ENCODE measurements at places on chromosomes 12 and 14.

- no peak for DNase-seq
Observed at GRCh38 chr14:88952901-88953300, 128.4 kb downstream of the TTC8 start.

DNA sequence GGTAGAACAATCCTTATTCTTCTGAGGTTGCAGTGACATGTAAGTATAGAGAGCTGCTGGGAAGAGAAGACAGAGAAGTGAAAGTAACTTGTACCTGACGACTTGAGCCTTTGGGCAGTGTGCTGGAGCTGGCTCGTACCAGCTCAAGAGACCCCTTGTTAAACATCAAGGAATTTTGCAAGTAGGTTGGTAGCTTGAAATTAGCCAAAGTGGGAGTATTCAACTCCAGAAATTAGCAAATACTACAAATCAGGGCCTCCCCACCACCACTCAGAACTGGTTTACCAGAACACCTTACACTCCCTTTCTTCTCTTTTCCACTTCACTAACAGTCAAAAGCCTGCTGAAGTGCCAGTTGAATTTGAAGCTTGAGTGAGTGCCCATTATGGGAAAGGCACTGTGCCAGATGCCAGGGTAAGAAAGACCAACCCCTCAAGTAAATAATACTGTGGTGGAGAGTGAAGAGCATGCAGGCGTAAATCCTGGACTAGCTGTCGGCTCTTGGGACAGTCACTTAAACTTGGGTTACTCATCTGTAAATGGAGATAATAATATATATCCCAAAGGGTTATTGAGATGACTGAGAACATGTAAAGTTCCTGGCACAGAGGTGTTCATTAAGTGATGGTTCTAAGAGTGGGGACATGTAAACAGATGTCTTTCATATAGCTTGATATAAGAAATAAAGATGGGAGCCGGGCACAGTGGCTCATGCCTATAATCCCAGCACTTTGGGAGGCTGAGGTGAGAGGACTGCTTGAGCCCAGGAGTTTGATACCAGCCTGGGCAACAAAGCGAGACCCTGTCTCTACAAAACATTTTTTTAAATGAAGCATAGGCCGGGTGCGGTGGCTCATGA is 27.0 kb upstream of the EID3 start:
- no peak for DNase-seq

DNA sequence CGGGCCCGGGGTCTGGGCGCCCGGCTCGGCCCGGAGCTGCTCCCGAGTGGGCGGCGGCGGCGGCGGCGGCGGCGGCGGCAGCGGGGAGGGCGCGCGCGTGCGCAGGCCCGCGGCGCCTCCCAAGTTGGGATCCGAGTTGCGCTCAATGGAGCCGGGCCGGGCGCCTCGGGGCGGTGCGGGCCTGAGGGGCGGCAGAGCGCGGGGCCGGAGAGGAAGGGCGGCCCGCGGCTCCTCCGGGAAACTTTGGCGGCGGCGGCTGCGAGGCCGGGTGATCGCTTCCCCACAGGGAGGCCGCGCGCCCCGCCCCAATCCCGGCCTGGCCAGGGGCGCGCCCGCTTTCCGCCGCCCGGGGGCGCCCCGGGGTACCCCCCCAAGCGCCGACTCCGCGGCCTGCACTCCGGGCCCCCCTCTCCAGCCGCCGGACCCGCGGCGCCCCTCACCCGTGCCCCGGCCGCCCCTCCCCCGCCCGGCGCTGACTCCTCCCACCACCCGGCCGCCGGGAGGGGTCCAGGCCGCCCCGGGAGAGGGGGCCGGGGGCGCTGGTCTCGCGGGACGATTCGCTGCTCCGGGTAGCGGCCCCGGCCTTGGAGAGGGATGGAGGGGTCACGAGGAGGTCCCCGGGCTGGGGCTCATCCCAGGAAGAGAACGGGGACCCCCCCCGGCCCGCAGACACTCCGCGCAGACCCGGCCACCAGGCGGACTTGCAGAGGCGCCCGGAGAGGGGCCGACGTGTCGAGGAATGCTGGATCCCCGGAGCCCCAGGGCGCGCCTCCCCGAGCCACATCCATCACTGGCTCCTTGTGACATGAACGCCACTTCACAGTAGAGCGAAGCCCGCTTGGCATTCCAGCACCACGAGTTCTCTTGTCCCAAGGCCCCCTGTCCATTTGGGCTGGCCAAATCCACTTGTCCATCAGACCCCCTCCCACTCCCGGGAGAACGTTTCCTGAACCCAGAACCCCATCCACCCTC is at the start of gene RILPL1:
Gene RILPL1 (minus strand): TSS at position 48 of the 972 bp plus-strand sequence. CDS start 237 bp downstream, outside the sequence.
- DNase-seq: no peak

- no peak for DNase-seq
Observed at GRCh38 chr12:78530100-78530765, 334.3 kb upstream of the SYT1 start.

- DNase-seq: no peak
Observed at GRCh38 chr14:33675415-33676130, 275.3 kb downstream of the EGLN3 start.

- DNase-seq: no peak
Observed at GRCh38 chr14:91228112-91229004, 16.1 kb downstream of the GPR68 start.

DNA sequence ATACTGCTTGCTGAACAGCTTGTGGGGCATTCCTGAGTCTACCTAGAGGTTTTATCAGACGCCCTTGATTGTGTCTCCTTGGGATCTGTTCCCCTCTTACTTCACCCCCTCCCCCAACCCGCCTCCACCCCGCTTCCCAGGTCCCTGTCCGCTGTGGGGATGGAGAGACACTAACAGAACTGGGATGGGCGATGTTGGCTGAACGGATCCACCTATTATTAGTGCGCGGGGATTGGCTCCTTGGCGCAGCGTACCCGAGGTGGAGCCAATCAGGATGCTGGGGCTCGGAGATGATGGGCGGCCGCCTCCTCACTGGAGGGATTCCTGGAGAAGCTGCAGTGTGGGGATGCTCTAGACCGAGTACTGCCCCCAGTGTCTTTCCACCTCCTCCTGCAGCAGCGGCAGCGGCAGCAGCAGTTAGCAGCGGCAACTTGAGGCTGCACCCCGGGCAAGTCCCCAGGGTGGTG is at the start of gene SYT1:
Gene SYT1 (plus strand): TSS at position 372 of the 467 bp plus-strand sequence.
- peak; percentile 96 for DNase-seq

DNA sequence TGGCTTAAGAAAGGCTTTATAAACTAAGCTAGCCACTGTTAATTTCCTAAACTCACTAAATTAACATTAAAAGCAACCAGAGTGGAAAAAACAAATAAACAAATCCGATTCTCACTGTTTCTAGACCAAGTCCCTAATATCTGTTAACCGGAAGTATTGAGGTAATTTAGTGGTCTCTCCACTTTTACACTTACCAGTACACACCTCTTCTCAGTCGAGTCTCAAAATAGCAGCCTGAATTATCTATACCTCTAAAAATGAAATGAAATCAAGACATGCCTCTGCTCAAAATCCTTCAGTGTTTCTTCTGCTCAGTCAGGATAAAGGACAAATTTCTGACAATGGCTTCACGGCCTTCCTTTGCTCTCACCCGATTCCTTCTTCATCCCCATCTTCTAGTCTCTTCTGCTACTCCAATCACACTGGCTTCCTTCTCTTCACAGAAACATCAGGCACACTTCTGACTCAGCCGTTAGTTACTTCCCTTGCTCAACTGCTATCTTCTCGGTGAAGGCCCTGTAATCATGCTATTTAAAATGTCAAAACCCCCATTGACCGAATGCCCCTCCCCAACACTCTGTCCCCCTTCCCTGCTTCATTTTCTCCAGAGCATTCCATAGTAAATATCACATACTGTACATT is 161.3 kb downstream of the KITLG start:
- no peak for DNase-seq

- no peak for DNase-seq
Observed at GRCh38 chr12:108371801-108372344, 32.8 kb upstream of the CMKLR1 start.

DNA sequence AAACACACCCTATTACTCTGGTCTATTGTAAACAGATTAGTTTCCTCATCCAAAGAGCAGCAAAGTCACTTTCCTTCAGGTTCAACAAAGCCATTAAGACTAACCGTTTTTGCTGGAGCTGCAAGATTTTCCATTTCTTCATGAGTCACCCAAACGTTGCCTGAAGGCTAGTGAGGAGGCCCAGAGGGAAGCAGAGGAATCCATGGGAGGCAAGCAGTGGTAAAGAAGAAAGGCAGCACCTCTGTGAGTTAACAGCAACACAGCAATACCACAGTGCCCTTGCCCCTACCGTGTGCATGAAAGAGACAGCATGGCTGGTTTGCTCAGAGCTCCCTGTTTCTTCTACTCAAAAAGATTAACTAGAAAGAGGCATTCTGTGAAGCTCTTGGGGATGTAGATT is 206.3 kb downstream of the ACSS3 start:
- DNase-seq: no peak

- no peak for DNase-seq
Observed at GRCh38 chr14:31949709-31950108, 127.4 kb upstream of the ARHGAP5 start.

DNA sequence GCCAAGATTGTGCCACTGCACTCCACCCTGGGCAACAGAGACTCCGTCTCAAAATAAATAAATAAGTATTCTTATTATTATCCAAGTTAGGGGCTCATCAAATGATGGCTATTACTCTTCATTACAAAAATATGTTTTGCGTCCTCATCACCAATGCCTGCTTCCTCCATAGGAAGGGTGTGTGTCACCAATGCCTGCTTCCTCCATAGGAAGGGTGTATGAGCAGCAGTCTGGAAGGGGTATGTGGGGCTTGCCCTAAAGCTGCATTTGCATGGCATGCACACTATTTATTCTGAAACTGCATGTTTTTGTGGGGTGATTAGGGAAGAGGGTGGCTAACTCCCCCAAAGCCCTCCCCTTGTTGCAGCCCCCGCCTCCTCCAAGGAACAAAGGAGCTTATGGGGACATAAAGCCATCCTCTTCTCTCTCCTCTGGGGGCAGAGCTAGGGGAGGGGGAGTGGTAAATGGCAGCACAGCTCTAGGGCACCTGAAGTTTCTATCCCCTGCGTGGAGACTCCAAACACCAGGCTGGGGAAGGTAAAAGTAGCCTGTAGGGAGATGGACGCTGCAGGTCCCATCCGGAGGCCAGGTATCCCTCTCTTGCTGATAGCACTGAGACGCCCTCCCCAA is 1.3 kb downstream of the CAMKK2 start:
- DNase-seq: no peak

DNA sequence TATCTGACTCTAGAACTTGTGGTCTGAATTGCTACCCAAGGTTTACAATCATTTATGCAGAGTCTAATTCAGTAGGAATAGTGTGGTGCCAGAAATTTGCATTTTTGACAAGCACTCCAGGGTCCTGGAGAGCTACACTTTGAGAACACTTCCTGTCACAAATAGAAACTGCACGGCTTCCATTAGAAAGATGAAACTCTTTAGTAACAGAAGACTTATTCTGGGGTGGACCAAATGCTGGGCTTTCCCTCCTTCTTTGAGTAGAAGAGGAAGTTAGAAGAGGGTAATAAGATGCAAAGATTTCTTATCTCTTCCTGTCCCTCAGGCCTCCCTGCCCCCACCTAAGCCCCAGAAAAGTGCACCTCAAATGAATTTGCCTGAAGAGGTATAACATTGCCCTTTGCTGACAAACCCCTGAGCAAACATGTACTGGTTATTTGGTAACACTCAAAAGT is 28.4 kb downstream of the DGLUCY start:
- DNase-seq: no peak
